Activated CD8-positive, alpha-beta T cell treated with anti-CD3 and anti-CD28 coated beads, Interleukin-2, amount 10 ng/mL, durations not matched to agents 7 days and 5 days (primary cell): ENCODE measurements at places on chromosomes 1 and 21. TPM values are rescaled to one million over a fixed set of nuclear protein-coding genes. Genes with fewer than 3 reads are reported as not detected.

LCE1E gene
- not detected for total RNA-seq

NOTCH2 gene
- 71.5 TPM for total RNA-seq

TMEM54 gene
- total RNA-seq: not detected

MMEL1 gene
- 3.7 TPM for total RNA-seq

JTB gene
- 140 TPM for total RNA-seq

COL6A1 gene
- 0.42 TPM for total RNA-seq

DNA sequence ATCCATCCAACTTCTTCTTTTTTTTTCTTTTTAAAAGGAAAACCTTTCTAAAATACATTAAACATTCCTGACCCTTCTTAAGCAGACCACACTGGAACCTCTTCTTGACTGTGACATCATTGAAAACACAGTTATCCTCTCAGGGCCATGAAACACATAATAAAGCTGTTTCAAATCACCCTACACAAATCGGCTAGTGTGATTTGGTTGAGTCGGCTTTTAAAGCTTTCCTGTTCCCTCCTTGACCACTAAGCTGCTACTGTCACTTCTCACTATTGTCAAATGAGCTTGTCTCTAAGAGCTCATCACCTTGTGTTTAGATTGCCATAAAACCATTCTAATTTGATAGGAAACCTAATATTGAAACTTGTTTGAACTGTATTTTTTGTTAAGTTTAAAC lies 5.9 kb downstream of the USP24 start:
- no peak overlapping the region for H3K4me3 ChIP-seq
- H3K27me3 ChIP-seq: no peaks in the 10 kb centered on the region
- no peak for DNase-seq
- peaks cover 34% of the 10 kb centered on the region for H3K36me3 ChIP-seq

- H3K27me3 ChIP-seq: peaks cover 5% of the 10 kb centered on the region
- no peaks in the 10 kb centered on the region for H3K36me3 ChIP-seq
- H3K4me3 ChIP-seq: no peak overlapping the region
- H3K27ac ChIP-seq: no peak overlapping the region
Measured at GRCh38 chr1:243956450-243956849, 94.6 kb upstream of the ZBTB18 start.

DNA sequence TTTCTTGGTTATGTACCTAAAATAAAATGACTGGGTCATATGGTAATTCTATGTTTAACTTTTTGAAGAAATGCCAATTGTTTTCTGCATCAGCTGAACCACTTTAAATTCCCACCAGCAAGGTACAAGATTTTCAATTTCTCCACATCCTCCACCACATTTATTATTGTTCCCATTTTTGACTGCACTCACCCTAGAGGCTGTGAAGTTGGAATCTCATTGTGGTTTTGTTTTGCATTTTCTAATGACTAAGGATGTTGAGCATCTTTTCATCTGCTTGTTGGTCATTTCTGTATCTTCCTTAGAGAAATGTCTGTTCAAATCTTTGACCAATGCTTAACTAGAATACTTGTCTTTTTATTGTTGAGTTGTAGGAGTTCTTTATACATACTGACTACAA lies 72.5 kb downstream of the ASTN1 start:
- no peak overlapping the region for H3K27ac ChIP-seq
- no peak for DNase-seq
- no peaks in the 10 kb centered on the region for H3K36me3 ChIP-seq

DNA sequence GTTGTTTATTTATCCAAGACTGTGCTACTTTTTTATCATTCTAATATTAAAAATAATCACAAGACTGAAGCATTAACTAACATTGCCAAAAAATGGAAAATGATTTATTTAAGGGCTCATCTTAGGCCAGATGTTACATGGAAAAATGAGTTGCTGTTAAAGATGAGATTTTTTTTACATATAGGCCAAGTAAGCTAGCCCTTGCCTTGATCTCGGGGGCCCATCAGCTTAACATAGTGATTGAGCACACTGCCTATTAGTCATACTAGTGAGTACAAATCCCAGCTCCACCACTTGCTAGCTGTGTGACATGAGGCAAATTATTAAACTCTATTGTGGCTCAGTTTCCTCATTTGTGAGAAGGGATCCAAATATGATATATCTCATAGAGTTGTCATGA lies 275.9 kb upstream of the SNX7 start:
- H3K4me3 ChIP-seq: no peak overlapping the region
- peaks cover 24% of the 10 kb centered on the region for H3K27me3 ChIP-seq
- peaks cover 24% of the 10 kb centered on the region for H3K4me1 ChIP-seq
- no peak overlapping the region for H3K27ac ChIP-seq
- DNase-seq: no peak

DNA sequence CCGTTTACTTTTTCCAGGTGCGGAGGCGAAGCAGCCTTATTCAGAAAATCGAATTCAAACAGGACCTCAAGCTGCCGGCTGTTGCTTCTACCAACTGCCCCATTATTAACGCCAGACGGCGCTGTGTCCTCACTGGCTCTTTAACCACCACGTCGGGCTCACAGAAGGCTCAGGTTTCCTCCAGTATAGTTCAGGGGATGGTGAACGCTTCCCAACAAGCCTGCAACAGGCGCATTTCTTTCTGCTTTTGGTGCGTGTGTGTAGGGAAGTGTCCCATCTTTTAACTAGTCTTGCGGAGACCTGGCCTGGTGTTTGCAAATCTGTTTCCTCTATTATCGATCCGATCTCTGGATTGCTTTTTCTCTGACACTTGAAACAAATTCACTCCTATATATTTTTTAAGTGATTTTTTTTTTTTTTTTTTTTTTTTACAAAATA lies 791 bp upstream of the STUM start:
- H3K36me3 ChIP-seq: no peaks in the 10 kb centered on the region
- peaks cover 58% of the 10 kb centered on the region for H3K27me3 ChIP-seq

DNA sequence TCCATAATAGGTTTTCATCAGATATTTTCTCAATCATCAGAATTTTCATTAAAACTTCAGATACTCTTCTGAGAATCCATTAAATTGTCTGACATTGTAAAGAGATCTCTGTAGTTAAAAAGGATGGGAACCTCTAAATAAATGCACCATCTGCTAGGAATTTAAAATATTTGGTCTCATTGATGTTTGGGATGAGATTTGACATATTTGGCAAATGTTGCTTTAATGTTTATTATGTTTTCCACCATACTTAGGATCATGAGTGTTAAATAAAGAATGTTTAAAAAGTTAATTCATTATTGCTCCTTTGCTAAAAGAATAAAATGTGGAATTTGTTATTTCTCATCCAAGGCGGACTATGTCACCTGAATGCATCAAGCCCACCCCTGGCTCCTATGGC lies 85.5 kb upstream of the VANGL1 start:
- DNase-seq: no peak
- no peaks in the 10 kb centered on the region for H3K36me3 ChIP-seq
- H3K27ac ChIP-seq: no peak overlapping the region
- peaks cover 3% of the 10 kb centered on the region for H3K27me3 ChIP-seq
- no peak overlapping the region for H3K4me3 ChIP-seq

- H3K27me3 ChIP-seq: peaks cover 6% of the 10 kb centered on the region
- H3K27ac ChIP-seq: no peak overlapping the region
- H3K36me3 ChIP-seq: no peaks in the 10 kb centered on the region
- no peak overlapping the region for H3K4me3 ChIP-seq
Measured at GRCh38 chr1:20603504-20604464, 14.9 kb downstream of the CDA start.

DNA sequence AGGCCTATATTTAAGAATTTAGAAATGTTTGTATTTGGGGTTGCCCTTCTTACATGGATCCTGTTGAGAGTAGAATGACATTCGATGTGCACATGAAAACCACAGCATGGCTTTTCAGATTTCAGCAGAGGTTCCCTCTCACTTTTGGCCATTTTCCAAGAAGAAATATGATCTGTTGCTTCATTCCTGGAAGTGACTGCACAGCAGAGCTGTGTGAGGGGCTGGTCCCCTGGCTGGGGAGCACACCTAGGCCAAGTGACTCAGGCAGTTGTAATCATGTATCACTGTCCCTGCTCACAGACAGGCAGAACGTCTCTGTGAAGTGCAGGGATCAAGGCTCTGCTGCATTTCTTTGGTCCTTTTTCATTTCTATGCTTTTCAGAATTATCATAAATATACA lies 32.3 kb downstream of the AGT start:
- peaks cover 38% of the 10 kb centered on the region for H3K36me3 ChIP-seq
- no peaks in the 10 kb centered on the region for H3K27me3 ChIP-seq
- H3K4me1 ChIP-seq: peaks cover 9% of the 10 kb centered on the region
- H3K27ac ChIP-seq: no peak overlapping the region
- no peak for DNase-seq

- H3K27ac ChIP-seq: no peak overlapping the region
- no peaks in the 10 kb centered on the region for H3K4me1 ChIP-seq
- no peak for DNase-seq
- no peak overlapping the region for H3K4me3 ChIP-seq
- peaks cover 5% of the 10 kb centered on the region for H3K27me3 ChIP-seq
Measured at GRCh38 chr1:53992085-53992874, 25.7 kb downstream of the LDLRAD1 start.

GRCh38 chr1:173414539-173415226 lies 62.5 kb upstream of the PRDX6 start:
- H3K27ac ChIP-seq: peak overlapping the region; percentile 54
- no peak for DNase-seq
- H3K4me1 ChIP-seq: peaks cover 32% of the 10 kb centered on the region
- H3K27me3 ChIP-seq: no peaks in the 10 kb centered on the region
- H3K36me3 ChIP-seq: peaks cover 9% of the 10 kb centered on the region
- H3K4me3 ChIP-seq: no peak overlapping the region

GRCh38 chr1:24768873-24769605 lies 23.8 kb downstream of the CLIC4 start:
- H3K27ac ChIP-seq: no peak overlapping the region
- DNase-seq: no peak
- peaks cover 4% of the 10 kb centered on the region for H3K27me3 ChIP-seq
- H3K36me3 ChIP-seq: no peaks in the 10 kb centered on the region
- H3K4me3 ChIP-seq: no peak overlapping the region

DNA sequence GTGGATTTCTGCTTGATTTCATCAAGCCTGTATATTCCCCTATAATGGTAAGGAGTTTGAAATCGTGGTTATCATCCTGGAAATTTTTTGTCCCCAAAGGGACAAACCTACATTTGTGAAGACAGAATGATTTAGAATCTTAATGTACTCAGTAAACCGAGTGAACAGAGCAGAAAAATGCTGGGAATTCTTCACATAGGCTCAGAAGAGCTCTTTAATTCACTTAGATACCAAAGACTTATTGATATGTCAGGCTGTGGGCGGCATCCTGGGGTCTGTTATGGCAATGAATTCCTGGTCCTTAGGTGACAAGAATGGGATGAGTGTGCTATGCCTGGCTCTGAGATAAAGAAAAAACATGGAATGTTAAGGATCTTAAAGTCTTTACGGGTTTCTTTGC lies 74.9 kb downstream of the ROR1 start:
- no peak for DNase-seq
- no peaks in the 10 kb centered on the region for H3K36me3 ChIP-seq
- H3K27ac ChIP-seq: no peak overlapping the region
- H3K4me1 ChIP-seq: no peaks in the 10 kb centered on the region

- H3K27me3 ChIP-seq: no peaks in the 10 kb centered on the region
- no peak overlapping the region for H3K4me3 ChIP-seq
- no peak for DNase-seq
- peaks cover 19% of the 10 kb centered on the region for H3K36me3 ChIP-seq
- H3K27ac ChIP-seq: no peak overlapping the region
Measured at GRCh38 chr1:230079199-230080024, 12.4 kb downstream of the GALNT2 start.
